ENCODE measurements at places on chromosomes 16 and 17.

- no peak for DNase-seq
Measured at GRCh38 chr16:55273959-55274358, 50.0 kb upstream of the IRX6 start.

DNA sequence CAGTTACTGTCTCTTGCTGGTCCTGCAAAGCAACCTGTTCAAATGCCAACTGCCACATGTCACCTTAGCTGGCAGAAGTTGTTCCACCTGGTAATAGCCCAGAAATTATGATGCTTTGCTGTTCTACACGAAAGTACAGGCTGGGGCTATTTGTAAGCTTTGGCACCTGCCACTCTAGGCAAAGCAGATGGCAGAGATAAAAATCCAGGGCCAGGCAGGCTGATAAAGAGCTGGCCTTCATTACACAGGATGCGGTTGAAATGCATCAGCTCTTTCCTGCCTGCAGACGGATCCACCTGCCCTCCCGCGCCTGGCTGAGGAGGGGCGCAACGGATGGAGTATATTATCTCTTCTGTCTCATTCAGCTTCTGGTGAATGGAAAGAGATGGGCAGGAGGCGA is 29.3 kb upstream of the KDM8 start:
- no peak for DNase-seq

DNA sequence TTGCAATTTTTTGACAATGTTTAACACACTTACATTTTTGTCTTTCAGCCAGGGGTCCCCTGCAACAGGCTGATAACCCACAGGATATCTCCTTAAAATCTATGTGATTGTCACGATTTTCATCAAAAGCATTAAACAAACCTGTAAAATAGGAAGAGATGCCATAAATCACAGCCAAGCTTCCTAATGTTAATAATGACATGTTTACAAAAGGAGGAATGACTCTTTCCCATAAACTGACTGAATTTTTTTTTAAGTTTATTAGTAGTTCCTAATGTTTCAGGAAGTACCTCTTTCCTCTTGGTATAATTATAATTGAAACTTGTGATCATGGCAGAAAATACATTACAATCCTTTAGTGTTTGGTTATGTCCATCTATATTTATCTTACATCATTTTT is 119.6 kb downstream of the CA4 start:
- no peak for DNase-seq

DNA sequence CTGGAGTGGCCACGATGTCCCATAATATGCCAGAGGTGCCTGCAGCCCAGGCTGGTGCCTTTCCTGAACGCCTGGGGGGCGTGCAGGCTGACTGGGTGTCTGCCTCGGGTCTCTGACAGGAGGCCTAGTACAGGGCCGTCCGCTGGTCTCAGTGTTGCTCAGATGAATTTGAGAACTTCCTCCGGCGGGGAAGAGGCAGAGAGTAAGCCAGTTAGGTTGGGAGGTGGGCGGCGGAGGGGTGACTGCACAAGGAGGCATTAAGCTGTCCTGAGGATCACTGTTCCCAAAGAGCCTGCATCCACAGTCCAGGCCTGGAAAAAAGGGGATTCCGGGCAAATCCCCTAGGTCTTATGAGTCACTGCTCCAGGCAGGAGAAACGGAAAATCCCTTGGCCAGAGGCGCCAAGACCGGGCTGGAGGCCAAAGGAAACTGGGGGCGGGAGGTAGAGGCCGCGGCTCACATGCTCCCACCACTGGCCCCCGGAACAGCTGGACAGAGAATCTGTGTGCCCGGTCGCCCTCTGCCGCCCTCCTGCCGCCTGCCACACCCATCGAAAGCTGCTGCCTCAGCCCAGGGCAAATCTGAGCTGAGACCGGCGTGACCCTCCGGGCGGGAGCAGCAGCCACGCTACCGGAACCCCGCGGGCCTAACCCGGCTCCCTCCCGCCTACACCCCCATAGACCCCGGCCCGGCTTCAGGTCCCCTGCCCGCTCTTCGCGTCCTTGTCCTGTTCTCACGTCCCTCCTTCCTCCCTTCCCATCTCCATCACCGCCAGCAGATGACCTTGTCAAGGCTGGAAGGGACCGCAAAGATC is 1.2 kb downstream of the TRIM47 start:
- peak; percentile 87 for DNase-seq

- DNase-seq = no peak
Measured at GRCh38 chr16:8736123-8736668, 61.2 kb downstream of the TMEM186 start.

DNA sequence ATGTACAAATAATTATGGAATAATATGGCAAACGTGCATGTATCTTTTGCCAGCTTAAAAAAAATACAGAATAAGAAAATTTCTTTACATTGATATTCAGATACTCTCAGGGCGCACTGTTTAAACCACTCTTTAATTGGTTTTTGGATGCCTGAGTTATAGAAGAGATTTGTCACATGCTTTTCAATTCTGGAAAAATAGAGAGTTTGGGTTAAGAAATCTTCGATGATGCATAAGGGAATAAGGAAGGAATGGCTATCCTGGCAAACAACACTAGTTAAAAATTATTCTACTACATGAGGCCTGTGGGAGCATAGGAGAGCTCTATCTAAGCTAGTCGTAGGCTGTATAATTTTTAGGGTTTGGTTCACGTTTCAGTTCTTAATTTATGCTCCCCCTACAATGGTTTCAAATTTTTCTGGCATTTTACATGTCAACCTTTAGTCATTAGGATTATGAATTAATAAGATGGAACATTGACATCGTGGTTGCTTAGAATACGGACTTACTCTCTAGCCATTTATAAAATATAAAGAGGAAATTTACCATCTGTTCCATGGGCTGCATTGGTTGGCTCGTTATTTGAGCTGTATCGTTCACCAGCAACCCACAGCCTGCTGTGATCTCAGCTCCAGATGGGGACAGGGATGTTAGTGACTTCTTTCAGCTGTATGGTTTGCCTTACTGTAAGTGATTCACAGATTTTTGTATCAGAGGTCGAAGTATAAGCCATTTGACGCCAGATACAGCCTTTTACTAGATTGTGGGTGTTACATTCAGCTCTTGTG is 15.9 kb downstream of the NARF start:
- no peak for DNase-seq

GRCh38 chr17:27496437-27496943 is 40.2 kb downstream of the KSR1 start:
- DNase-seq = no peak

- DNase-seq = peak; percentile 64
Measured at GRCh38 chr17:45235416-45236281, 14.0 kb downstream of the FMNL1 start.

DNA sequence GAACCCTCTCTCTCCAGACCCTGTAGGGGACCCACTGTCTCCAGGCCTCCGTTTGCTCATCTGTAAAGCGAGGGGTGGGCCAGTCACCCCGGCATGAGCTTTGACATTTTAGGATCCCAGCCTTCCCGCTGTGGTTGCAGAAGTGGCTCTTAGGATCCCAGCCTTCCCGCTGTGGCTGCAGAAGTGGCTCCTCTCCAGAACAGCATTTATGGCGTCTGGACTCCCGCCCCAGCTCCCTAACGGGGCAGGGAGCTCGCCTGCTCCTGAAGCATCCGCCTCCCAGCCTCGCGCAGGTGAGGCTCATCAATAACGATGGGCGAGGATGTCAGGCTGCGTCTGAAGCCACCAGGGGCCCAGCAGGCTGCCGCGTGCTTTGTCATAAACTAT is 222.3 kb upstream of the TNRC6C start:
- no peak for DNase-seq

DNA sequence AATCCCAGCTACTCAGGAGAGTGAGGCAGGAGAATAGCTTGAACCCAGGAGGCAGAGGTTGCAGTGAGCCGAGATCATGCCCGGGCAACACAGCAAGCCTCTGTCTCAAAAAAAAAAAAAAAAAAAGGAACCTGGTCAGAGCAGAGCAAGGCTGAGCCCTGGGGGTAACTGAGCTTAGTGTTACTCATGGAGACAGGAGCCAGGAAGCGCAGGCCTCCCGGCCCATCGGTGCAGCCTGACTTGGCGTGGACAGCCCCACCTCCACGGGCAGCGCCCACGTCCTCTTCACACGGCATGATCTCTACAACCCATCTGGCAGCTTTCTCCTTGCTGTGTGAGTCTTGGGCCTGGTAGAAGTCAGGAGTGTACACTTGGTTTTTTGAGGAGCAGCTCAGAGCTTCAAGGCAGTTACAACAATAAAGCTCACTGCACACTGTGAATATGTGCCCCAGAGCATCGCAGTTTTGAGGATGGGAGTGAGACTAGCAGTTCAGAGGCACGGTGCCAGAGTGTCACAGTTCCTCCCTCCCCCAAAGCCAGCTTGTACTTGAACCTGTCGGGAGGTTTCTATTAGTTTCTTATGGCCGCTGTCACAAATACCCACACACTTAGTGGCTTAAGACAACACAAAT is 129.9 kb downstream of the RAP1GAP2 start:
- DNase-seq = no peak

GRCh38 chr17:3594976-3595375 is 14.2 kb downstream of the TRPV1 start:
- peak; percentile 64 for DNase-seq

DNA sequence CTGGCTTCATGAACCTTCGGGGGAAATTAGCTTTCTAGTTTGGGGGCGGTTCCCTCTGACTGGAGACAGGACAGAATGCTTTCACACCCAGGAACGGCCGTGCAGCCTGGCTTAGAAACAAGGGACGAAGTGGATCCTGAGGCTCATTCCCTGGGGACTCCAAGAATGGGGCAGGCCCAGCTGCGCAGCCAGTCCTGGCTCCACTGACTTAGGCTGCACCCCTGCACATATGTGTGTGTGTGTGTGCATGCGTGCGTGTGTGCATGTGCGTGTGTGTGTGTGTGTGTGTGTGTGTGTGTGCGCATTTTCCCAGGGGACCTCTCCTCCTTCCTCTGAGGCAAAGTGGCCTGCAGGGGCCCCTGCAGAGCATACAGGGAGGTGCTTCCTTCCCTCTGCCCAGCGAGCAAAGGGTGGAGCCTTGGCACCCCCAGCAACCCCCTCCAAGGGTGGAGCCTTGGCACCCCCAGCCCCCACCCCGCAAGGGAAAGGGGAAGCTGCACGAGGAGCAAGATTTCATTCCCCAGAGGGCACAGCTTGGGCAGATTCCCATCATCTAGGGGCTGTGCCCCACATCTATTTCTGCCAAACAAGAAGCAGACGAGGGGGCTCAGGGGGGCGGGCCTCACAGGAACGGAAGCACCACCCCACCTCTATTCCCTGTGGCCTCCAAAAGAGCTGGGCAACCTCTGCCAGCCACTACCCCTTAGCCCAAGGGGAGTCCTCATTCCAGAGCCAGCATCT is 97.6 kb upstream of the CBX4 start:
- DNase-seq = peak; percentile 19

DNA sequence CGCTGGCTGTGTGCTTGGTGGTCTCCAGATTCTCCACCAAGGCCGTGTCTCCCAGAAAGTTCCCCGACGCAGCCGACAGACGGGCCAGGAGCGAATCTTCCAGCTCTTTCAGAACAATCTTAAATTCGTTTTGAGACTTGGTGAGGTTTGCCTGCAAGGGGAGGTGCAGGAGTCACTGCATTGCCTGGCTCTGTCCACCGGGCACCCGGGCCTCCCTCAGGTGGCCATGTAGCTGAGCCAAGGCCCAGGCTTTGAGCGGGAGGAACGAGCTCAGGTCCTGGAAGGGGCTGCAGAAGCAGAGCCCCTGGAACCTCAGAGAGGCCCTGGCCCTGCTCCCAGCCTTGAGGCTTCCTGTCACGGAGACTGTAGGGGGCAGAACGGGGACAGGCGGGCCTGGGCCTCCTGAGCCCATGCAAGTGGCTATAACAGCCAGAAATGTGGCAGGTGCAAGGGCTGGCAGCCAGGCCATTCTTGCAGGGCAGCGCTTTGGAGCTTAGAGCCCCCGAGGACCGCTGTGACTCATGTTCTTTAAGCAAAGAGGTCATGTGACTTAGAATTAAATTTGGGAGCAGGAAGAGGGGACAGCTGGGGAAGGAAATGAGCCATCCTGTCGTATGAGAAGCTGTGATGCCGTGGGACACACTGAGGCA is 72.4 kb downstream of the PGS1 start:
- no peak for DNase-seq

GRCh38 chr17:71764505-71764904 is 356.3 kb upstream of the SOX9 start:
- DNase-seq = no peak

DNA sequence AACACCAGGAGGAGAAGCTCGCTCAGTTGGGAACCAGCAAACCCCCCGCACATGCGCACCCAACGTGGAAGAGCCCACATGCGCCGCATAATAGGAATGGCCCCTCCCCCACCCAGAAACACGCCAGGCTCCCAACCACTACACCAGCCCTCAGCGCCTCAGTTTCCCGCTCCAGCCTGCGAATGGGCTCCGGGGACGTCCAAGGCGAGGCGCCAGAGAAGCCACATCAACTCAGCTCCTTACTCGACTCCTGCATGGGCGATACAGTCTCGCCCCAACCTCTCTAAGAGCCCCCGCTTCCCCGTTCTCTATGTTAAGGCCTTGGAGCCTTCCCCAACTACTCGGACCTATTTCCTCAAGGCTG is 504 bp downstream of the SRSF1 start:
- DNase-seq = peak; percentile 77

- DNase-seq = no peak
Measured at GRCh38 chr17:3744014-3744413, 20.3 kb downstream of the HASPIN start.

DNA sequence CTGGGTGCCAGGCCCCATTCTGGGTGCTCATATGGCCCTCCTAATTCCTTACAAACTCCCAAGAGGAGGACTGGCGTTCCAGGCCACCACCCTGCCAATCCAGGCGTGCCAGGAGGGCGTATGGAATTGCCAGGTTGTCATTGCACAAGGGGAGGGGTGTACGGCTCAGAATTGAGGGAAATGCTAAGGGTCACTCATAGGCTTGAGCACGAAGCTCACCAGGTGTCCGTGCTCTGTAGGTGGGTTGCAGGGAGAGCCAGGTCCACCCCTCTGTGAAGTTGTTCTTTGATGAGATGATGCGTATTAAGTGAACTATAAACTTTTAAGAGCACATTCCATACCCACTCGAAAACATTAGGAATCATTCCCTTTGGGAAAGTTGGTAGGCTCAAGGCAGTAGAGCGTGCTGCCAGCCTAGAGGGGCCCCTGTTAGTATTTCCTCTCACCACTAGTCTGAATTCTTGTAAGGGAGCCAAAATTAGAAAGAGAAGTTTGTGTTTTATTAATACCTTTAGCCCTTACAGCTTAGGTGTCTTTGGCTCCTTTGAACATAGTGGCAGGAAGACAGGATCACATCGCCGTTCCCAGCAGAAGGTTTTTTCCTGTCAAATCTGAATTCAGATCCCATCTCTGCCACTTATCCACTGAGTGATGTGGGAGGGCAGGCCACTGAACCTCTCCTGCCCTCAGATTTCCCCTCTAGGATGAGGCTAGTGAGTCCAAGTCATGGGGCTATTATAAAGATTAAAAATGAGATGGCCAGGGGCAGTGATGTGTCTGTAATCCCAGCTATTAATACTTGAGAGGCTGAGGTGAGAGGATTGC is 38.7 kb upstream of the NFAT5 start:
- DNase-seq = no peak

GRCh38 chr16:80914379-80915078 is 92.2 kb downstream of the CMC2 start:
- no peak for DNase-seq

- DNase-seq = no peak
Measured at GRCh38 chr16:70728150-70728549, 42.3 kb upstream of the MTSS2 start.

GRCh38 chr16:50245417-50246298 is 20.7 kb upstream of the ADCY7 start:
- peak; percentile 72 for DNase-seq

- no peak for DNase-seq
Measured at GRCh38 chr17:45164734-45165269, 3.1 kb downstream of the HEXIM2 start.

GRCh38 chr16:31190818-31191444 is 11.0 kb downstream of the FUS start:
- DNase-seq = no peak

GRCh38 chr16:88703486-88704309 is 2.5 kb downstream of the RNF166 start:
- no peak for DNase-seq

Measured in fibroblast of skin of right quadriceps (primary cell).